NCI-H187 treated with DMSO at 0.1 percent for 48 hours (cell line): ENCODE measurements at places on chromosomes 1 and 21.

DNA sequence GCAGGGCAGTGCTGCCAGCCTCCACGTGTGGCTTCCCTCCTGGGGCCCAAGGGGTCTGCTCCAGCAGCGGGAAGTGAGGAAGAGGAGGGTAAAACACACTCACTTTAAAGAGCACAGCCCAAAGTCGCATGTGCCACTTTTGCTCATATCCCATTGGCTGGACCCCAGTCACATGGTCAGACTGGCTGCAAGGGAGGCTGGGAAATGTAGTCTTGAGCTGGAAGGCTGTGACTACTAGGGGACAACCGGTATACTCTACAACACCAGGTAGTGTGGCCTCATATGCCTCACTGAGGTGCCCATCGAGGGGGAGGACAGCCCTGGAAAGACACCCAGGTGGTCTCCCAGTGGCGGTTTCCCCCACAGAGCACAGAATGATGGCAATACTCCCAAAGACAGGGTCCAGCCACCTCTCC lies 45.2 kb downstream of the CAMK2N1 start:
- no peak for DNase-seq

DNA sequence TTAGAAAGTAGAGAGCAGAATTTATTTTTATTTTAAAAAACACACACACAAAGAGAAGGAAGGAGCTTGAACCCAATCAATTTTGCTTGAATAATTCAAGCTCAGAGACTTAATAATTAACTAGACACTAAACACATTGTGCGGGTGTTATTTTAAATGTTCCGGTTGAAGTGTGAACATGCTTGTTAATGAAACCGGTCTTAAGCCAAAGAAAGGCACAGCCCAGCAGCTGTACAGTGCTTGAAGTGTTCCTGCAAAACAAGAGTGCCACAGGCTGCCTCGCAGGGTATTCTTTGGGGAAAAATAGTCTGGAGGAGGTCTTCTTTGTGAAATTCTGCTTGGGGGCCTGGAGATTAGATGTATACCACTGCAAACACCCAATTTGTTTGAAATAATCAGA lies 2.2 kb upstream of the CDC42BPA start:
- DNase-seq: no peak

GRCh38 chr1:221150996-221151395 lies 271.8 kb downstream of the HLX start:
- no peak for DNase-seq

DNA sequence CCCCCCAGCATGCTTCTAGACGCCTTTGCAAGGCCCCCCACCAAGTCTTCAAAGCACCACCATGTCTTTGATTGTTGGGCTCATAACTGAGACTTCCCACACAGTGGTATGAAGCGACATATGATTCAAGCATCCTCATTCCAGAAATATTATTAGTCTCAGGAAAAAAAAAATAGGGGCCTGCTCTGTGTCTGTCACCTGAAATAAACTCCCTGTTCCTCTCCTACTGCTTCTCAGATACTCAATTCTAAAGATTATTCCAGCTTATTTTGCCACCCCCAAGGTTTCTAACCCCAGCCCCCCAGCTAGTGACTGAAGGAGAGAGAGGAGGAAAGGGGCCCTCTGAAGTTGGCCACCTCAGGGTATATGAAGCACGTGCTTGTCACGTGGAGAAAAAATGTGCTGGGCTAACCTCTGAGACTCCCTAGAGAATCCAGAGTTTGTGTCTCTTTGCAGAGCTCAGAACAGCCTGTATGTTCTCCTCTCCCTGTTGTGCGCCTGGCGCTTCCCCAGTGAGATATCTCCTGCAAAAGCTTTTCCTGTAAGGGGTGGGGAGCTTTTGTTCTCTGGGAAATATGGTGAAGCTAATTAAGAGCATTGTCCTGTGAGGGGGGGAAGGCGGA lies 35.9 kb upstream of the RASAL2 start:
- no peak for DNase-seq

DNA sequence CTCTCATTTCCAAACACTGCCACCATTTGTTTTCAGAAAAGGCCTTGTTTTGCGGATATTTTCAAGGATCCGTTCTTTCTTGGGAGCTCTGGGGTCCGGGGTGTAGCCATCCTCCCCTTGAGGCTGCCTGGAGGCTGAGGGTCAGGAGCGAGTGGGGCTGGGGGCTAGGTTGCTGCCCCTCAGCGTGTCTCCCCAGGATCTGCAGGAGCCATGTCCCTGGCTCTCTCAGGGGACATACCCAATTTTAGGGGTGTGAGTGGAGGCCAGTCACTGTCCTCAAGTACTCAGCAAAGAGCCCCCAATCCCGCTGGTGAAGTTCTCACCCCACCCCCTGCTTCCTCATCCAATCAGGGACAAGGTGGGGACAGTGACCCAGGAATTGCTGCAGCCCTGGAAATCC lies 15.0 kb upstream of the PRDM16 start:
- no peak for DNase-seq

GRCh38 chr1:239308701-239309333 lies 77.6 kb upstream of the CHRM3 start:
- DNase-seq: no peak

- DNase-seq: no peak
Measured at GRCh38 chr1:33220676-33221384, 35.5 kb upstream of the ZNF362 start.

DNA sequence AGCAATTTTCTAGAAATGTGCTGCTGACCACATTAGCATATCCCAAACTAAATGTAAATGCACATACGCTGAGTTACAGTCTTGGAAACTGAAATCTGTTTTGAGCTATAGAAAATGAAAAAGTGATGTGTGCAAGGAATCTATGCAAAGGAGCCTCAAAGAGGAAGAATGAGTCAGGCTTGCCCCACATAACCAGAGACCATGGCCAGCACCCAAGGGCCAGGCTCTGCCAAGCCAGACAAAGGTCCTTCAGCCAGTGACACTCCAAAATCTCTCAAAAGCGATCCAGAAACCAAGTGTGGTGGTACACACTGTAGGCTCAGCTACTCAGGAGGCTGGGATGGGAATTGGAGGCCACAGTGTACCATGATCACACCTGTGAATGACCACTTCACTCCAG lies 195.2 kb downstream of the TOMM20 start:
- no peak for DNase-seq

GRCh38 chr1:111920221-111921024 lies 69.0 kb downstream of the KCND3 start:
- no peak for DNase-seq

GRCh38 chr1:95780836-95781235 lies 546.8 kb downstream of the RWDD3 start:
- DNase-seq: no peak

DNA sequence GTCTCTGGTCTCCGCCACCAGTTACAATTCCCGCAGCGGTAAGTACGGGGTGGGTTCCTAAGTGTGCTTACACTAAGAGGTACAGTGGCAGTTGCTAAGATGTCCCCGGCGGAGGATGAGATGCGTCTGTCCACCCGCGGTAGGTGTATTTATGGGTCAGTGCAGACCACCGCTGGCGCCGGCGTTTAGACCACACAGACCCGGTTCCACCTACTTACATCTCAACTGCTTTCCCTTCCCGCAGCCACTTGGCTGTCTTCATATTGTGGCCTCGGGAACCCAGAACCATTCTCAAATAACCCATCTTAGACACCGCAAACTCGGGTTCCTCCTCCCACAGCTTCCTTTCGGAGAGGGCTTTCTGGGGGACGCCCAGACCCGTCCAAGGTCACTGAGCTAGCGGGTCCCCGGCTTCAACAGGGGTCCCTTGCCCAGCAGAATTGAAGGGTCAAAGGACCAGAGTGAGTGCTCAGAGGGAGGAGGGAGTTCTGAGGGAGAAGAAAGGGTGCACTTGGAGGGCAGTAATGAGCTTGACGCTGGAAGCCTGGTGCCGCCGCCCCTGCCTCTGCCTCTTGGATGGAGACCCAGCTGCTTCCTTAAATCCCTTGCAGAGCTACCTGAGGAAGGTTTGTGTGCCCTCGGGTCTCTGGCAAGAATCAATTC lies 8.6 kb downstream of the NR5A2 start:
- no peak for DNase-seq
